NCI-H82 (cell line): ENCODE measurements at places on chromosomes 1 and 21.

DNA sequence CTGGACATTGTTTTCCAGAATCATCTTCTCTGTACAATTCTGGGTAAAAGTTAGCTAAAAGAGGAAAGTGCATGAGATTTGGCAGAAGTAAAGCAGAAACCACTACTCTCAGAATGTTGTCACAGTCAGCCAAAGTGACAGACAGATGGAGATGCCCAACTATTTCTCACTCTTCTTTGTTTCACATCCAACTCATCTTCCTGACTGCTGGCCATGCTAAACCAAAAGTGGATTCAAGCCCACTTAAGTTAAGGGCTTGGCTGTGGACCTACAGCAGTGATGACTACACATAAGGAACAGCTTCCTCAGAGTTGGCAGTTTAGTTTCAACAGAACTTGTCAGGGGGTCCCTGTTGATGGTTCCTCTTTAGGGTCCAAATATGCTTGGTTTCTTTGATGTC is 730.2 kb downstream of the LRRIQ3 start:
- no peak for DNase-seq

- no peak for DNase-seq
Measured at GRCh38 chr1:59752556-59753414, 62.0 kb upstream of the HOOK1 start.

DNA sequence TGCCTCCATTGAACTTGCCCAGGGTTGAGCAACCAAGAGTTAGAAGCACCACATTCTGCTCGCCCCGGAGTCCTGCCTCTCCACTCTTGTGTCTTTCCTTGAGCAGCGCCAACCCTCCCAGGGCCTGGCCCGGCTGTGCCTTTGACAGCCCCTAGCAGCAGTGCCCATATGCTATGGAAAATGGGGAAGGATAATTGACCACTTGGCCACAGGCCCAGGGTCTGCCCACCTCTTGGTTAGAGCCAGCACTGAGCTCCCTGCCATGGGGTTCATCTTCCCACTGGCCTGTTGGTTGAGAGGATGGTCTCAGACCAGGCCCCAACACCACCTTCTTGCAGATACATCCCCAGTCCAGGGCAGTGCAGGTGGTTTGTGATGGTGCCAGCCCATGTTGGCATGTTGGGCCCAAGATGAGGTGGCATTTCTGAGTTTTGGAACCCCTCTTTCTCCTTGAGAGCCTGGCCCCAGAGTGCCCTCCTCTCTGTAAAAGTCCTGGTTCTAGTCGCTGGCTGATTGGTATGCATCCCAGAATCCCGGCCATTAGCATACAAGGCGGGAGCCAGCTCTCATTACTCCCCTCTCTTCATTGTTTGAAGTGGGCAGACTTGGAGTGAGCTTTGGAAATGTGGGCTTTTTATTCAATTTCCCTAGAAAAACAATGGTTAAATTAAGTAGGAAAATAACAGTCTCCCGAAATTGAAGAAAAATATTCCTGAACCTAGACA is 7.6 kb downstream of the ARHGEF10L start:
- DNase-seq, result no peak

- no peak for DNase-seq
Measured at GRCh38 chr1:10189659-10190058, 20.7 kb upstream of the KIF1B start.

GRCh38 chr1:172144445-172145061 is 275.9 kb upstream of the C1orf105 start:
- DNase-seq, result no peak

DNA sequence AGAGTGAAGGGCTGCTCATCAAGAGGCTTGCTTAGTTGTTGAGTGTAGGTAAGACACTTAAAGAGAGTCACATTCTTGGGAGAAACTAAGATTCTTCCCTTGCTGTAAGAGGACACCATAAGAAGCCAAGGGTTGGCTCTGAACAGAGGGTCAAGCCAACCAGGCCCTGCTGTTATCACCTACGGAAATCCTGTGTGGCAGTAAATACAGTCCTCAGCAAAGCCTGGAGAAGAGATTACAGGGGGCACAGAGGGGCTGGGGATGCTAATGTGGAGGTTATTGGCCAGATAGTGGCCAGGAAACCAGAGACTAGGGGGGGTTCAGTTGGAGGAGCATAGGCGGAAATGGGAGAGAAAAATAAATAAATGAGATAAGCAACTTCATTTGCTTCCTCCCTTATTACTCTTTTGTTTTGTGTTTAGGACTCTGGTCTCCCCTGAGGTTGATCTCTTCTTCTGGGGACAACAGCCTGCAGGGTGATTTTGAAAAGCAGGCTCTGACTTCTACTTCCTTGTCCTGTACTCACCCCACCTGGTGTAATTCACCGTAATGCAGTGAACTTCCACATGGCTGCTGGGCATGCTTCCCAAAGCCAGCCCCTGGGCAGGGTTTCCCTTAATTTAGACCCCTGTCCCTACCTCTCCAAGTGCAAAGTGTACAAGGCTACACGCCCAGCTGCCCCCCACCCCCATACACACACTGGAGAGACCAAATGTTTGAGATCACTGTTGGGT is 40.9 kb downstream of the MTARC1 start:
- DNase-seq, result no peak

GRCh38 chr1:63675420-63675931 is 82.3 kb downstream of the PGM1 start:
- peak; percentile 69 for DNase-seq

- DNase-seq, result no peak
Measured at GRCh38 chr1:43866201-43866600, 67.4 kb upstream of the ARTN start.

- DNase-seq, result no peak
Measured at GRCh38 chr1:53642215-53642555, 96.8 kb downstream of the GLIS1 start.

DNA sequence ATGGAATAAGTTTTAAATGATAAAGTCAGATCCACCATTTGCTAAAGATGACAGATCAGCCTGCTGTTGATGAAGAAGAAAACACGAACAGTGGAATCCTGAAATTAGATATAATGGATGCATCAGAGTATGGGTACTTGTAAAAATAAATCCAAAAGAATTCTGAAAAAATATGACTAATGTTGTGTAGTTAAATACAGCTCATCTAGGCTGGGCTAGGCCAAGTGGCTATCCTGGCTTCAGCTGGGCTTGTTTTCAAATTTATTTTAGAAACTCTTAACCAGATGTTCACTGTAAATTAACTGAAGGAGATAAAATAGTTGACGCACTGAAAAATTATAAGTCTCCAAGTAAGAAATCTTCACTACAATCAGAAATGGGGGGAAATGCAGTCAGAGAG is 7.4 kb upstream of the RGS2 start:
- DNase-seq, result no peak

DNA sequence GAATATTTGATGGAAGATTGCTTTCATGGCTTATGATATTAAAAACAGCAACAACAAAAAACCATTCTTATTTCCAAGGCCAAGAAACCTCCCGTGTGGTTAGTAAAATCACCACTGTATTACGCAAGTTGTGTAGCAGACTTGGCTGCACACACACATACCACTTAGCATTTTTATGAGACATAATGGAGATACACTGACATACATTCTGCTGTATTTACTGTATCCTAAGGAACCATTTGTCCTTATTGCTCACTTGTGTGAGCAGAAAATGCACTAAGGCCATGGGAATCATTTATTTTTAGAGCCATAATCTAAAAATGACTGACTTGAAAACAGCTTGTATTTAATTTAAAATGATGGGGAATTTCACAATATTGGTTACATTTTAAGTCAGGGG is 584 bp upstream of the C1orf141 start:
- DNase-seq, result no peak

GRCh38 chr1:55067022-55067778 is 27.9 kb downstream of the PCSK9 start:
- DNase-seq, result no peak
